A549 (cell line): ENCODE measurements at places on chromosomes 12 and 14.

DNA sequence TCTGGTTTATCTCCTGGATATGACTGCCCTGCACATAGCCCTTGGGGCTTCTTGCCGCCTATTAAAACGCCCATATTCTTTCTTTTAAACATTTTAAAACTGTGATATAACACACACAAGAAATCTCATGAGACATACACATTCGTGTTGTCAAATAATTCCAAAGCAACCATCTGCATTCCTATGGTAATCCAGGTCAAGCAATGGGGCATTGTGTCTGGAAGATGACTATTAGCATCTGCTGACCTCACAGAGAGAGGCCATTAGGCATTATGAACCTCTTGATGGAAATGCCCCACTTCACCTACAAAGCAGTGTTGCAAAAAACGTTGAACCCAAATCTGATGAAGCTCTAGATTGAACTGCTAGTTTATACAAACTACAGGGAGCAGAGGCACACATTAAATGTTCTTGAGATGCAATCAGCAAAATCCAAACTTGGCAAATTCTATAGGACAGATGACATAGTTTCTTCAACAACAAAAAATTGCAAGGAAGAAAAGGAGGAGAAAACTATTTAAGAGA is 513.8 kb upstream of the CCDC196 start:
- no peak for DNase-seq

DNA sequence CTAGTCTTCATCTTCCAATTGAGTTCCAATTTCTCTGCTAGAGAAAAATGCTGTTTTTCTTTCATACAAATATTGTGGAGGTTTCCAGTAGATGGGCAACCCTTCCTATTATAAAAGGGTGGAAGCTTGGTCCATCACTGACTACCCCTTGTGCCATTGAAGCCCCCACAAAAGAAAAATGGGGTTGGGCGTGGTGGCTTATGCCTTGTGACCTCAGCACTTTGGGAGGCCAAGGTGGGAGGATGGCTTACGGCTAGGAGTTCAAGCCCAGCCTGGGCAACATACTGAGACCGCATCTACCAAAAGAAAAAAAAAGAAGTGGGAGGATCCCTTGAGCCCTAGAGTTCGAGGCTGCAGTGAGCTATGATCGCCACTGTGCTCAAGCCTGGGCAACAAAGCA is 22.8 kb downstream of the NCKAP5L start:
- DNase-seq: no peak

DNA sequence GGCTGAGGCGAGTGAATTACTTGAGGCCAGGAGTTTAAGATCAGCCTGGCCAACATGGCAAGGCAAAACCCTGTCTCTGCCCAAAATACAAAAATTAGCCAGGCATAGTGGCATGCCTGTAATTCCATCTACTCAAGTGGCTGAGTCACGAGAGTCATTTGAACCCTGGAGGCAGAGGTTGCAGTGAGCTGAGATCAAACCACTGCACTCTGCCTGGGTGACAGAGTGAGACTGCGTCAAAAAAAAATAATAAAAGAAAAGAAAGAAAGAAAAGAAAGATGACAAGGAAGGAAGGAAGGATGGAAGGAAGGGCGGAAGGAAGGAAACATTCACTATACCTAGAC is 159.6 kb upstream of the CNOT2 start:
- DNase-seq: no peak

DNA sequence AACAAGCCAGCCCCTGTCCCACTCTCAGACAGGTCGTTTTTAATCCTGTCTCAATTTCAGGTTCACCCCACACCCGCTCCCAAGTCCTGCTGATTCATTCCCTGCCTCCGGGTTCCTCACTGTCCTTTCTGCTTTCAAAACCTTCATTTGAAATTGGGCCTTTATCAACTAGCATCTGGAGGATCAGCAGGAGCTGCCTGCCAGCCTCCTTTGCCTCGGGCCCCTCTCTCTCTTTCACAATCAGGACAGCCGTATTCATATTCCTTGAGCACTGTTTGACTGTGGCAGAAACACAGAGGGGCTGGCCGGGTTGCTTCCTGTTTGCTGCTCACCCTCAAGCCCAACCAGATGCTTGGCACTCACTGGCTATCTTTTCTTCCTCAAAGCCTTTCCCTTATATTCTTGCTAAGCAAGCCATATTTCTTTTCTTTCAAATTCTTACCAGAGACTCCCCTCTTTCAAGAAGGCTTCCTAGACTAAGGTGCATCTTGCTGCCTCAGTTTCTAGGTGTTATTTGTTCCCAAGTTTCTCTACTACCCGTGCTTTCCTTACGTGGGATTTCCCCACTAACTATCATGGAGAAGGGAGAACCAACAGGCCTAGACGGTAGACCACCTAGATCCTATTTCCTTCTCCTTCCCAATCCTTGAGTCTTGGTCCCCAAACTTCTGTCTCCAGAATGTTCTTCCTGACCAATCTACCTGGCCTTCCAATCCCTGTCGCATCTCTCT is 3.0 kb downstream of the GALNT6 start:
- DNase-seq: peak; percentile 31

- no peak for DNase-seq
These were observed 15.8 kb downstream of the C12orf43 start for GRCh38 chr12:121000530-121000929.

DNA sequence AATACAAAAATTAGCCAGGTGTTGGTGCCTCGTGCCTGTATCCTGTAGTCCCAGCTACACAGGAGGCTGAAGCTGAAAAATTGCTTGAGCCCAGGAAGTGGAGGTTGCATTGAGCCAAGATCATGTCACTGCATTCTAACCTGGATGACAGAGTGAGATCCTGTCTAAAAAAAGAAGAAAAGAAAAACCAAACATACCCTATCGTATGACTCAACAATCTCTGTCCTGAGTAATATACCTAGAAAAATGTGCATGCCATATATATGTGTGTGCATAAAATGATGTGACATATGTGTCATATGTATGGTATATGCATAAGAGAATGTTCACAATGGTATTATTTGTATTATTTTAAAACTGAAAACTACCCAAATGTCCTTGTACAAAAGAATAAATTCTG is 261.5 kb upstream of the CLEC14A start:
- DNase-seq: no peak
